Hair follicular keratinocyte (primary cell): ENCODE measurements at places on chromosomes 11 and 22. TPM values are rescaled to one million over a fixed set of nuclear protein-coding genes. Genes with fewer than 3 reads are reported as not detected.

SLC39A13 gene
- total RNA-seq = 84.5 and 97.5 TPM in 2 replicates

CTSD gene
- 152 and 181 TPM in 2 replicates for total RNA-seq

P2RX6 gene
- total RNA-seq = 0.34 and 0.39 TPM in 2 replicates

ACTN3 gene
- total RNA-seq = not detected in 2 replicates

AGBL2 gene
- 0.16 and 0.19 TPM in 2 replicates for total RNA-seq

SLC25A18 gene
- 0.23 TPM in 1 of 2 replicates, not detected in the other for total RNA-seq

TPH1 gene
- total RNA-seq = under 0.01 and 0.08 TPM in 2 replicates

CRYBB3 gene
- total RNA-seq = not detected in 2 replicates

CUL5 gene
- total RNA-seq = 16.8 and 27.0 TPM in 2 replicates

IGLL1 gene
- not detected in 2 replicates for total RNA-seq
